Activated B cell treated with CpG ODN at 0.5 μM for 24 hours (primary cell): ENCODE measurements at places on chromosomes 16 and 17.
A peak's percentile ranks its signal among the peaks of the same experiment; 100 is the strongest.

GRCh38 chr17:66829386-66829864 lies 5.5 kb upstream of the CACNG5 start:
- DNase-seq = no peak

GRCh38 chr16:89476811-89477261 lies 13.5 kb downstream of the ANKRD11 start:
- peak; percentile 29 for DNase-seq

GRCh38 chr16:73068541-73069401 lies 20.8 kb upstream of the ZFHX3 start:
- DNase-seq = no peak

- no peak for DNase-seq
These were observed 336.2 kb downstream of the XYLT1 start for GRCh38 chr16:17134586-17134985.

DNA sequence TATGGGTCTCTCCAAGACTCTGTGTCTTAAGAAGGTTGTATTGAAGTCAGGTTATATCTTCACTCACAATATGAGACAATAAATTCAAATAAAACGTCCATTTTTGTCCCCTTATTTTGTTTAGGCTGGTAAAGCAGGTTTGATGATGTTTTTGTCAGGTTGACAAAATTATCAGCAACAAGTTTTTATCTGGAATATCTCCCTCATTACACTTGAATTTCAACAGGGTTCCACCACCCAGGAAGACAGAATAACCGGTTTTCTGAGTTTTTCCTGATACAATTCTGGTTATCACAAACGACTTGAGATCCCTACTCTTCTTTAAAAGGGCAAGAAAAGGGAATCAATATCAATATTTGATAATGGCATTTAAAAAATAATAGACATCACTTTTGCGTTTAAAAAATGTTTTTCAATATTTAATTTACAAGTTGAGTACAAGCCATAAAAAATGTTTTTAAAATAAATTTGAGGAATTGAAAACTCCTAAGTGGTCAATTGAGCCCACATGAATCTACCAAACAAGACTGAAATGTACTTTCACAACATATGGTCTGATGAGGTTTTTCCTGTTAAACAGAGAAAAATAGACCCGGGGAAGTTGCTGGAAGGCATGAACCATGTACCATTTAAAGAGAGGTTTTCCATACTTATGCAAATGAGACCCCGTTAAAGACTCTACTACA lies 1.4 kb upstream of the ATP6V0A1 start:
- DNase-seq = no peak

- no peak for DNase-seq
These were observed at the start of gene TBC1D16 for GRCh38 chr17:80035687-80035936. Gene TBC1D16 (minus strand): TSS chr17:80035872. CDS start chr17:80013547, 22,325 bp downstream.

DNA sequence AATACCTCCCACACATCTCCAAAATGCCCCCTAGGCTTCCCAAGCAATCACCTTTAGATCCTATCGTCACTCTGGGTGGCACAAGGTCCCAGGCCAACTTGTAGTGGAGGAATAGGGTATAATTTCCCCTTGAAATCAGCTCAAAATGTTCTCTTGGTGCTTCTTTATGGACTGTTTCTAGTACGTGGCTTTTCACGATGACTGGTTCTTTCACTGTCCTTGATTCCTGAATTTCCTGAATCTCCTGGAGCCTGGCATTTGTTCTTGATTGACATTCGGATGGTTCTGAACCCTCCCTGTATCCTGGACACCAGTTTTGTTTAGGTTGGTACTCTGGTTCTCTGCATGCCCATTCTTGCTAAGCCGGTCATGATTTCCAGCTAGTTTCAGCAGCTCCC lies 6.9 kb upstream of the VPS53 start:
- no peak for DNase-seq

- peak; percentile 15 for DNase-seq
These were observed 1.0 kb downstream of the SLC16A6 start for GRCh38 chr17:68289936-68290267.

DNA sequence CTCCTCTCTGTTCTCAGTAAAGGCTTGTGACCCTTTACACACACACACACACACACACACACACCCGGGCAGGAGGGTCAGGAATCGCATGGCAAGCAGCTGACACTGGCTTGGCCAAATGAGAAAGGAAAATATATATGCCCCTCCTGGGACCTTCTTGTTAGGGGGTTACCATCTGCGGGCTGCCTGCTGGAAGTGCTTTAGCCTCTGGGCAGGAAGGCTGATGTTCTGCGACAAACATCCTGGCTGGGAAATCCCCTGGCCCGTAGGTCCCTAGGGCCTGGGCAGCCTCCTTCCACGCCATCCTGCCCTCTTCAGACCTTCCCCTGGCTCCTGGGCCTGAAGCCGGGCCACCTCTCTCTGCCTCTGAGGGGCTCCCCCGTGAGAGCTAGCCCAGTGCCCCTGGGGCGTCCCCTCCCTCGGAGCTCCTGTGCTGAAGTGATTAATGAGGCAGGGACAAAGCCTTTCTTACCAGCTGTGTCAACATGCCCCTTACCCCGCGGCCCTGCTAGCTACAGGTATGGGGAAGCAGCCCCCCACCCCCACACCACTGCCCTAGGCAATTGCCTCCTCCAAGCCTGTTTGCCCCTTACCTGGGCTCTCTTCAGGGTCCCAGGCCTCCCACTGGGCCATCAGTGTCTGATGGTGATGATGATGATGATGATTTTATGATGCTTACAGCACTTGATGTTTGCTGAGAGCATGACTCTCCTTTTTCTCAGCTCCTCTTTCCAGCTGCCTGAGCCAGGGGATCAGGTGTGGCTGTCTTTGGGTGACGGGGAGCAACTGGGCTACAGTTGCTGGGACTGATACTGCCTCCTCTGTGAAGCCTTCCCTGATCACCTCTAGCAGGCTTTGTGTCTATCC lies 32.8 kb upstream of the ETV4 start:
- DNase-seq = peak; percentile 63

- no peak for DNase-seq
These were observed 209.0 kb downstream of the RGS9 start for GRCh38 chr17:65346166-65346565.

DNA sequence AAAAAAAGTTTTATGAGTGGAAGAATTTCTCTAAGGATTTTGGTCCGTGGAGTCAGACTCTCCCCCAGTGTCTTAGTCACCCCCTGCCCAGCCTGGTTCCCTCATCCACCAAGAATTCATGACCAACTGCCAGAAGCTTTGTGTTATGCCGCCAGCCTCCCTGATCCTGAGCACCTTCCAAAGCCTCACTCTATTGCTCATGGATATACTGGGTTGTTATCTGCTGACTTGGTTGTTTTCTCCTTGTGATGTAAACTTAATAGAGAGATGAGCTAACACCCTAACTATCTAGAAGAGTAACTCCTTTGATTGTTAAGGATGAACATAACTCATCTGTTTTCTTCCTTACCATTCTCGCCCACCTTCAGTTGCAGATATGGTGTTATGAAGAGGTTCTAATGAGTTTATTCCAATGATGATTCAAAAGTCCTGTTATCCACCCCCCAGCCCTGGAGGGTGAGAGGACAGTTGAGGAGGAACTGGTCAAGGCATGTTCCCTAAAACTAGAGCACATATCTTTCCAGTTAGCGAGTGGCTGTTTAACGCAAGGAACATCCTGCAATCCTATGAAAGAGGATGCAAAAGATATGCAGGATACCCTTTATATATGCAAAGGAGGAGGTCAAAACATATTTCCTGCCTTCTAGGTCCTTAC lies 1.5 kb upstream of the PSMD3 start:
- DNase-seq = no peak

GRCh38 chr16:19135201-19135842 lies 21.6 kb downstream of the ITPRIPL2 start:
- no peak for DNase-seq

DNA sequence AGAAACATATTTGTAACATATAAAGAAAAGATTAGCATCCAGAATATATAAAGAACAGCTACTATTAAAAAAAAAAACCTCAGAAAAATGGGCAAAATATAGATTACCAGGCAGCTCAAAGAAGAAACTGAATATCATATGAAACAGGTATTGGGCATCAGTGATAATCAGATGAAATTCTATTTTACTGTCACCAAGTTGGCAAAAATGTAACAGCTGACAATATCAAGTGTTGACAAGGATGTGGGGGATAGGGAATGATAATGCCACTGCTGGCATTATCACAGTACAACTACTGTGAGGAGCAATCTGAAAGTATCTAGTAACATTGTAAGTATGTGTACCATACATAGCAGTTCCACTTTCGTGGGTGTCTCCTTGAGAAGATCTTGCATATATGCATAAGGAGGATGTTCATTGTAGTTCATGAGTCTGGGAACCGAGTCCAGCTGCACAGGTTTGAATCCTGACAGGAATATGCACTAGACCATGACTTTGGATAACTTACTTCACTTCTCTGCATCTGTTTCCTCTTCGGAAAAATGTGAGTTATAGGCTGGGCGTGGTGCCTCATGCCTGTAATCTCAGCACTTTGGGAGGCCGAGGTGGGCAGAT lies 50.3 kb downstream of the LCMT1 start:
- DNase-seq = no peak

DNA sequence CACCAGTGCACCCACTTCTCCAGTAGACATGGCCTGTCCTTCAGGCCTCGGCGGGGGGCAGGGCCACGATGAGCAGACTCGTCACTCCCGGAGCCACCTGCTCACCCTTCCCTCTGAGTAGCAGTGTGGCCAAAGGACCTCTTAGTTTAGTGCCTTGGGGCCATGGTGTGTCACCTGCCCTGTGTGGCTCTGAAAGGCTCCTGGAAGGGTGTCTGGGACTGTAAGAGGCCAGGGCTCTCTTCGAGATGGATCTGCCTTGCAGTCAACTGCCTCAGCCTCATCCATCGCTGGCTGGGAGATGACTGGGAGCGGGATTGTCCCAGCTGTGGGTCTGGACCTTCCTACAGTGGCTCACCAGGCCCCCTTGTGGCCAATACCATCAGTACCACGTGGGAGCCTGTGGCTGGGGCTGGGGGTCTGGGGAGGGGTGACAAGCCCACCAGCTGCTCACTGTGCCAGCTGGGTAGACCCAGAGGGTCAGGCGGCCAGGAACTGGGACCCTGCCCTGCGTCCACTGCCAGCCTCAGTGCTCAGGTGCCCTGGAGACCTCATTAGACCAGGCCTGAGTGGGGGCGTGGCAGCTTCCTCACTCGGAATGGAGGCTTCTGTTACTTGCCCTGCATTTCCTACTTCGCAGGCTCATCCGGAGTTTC lies 133.4 kb downstream of the OR1D5 start:
- peak; percentile 36 for DNase-seq

- no peak for DNase-seq
These were observed 17.3 kb downstream of the FA2H start for GRCh38 chr16:74757349-74757748.

DNA sequence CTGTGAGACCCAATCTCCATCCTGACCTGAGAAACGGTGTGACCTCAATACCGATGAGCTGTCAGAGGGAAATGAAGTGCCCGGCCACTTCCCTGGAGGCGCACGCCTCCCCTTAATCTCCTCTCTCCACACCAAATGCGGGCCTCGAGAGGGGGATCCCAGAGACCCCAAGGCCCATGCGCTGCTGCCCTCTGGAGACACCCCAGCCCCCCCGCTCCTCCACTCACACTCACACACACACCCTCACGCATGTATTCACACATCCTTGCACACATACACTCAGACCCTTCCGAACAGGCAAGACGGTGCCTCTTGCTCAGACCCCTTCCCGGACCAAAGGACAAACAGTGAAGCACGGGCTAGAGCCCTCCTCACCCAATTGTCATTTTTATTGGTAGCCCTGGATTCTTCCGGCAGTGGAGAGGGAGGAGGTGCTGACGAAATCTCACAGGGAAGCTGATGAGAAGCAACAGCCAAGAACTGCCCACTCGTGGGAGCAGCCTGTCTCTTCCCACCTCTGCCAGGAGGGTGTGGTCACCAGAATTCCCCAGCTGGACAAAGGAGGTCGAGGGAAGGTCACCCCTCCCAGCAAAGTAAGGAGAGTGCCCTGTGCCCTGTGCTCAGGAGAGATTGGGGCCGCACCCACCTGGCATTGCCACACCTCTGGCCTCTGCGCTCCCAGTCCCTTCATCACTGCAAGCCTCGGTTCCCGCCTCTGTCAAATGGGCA lies 136.0 kb upstream of the TNRC6C start:
- DNase-seq = no peak

GRCh38 chr16:17561056-17561455 lies 90.3 kb upstream of the XYLT1 start:
- DNase-seq = no peak

GRCh38 chr17:16448490-16448889 lies 33.1 kb downstream of the TRPV2 start:
- no peak for DNase-seq

DNA sequence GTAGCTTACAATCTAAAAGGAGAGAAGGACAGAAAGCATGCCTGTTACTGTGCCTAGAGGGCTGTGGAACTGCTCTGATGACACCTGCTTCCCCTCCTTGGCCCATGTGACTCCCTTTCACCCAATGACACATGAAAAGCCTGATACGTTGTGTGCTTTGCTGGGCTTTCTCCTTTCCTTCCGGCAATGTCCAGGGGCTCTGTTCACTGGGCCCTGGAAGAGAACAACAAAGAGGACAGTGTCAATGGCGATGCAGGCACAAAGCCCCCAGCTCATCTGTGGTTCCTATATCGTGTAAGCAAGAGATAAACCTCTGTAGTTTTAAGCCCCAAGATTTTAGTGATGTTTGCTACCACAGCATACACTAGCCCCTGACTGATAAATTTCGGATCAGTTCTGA lies 306.1 kb downstream of the ABCC12 start:
- DNase-seq = no peak

DNA sequence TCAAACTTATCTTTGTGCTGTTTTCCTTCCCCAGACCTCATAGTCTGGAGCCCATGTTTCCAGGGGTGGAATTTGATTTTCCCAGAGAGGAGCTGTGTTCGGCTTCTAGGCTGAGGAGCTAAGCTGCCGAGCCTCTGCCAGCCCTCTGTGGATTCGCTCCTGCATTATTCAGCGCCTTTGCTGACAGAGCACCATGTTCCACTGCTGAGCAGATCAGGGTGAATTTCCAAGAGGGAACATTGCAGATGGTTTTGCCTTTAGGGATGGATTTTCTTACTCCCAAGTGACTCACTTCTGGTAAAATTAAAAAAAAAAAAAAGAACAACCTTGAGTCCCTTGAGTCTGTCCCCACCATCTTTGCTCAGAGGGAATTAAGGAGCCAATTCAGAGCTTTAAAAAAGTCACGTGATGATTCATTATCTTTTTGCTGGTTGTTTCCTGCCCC lies 229.5 kb downstream of the PRKCA start:
- no peak for DNase-seq

DNA sequence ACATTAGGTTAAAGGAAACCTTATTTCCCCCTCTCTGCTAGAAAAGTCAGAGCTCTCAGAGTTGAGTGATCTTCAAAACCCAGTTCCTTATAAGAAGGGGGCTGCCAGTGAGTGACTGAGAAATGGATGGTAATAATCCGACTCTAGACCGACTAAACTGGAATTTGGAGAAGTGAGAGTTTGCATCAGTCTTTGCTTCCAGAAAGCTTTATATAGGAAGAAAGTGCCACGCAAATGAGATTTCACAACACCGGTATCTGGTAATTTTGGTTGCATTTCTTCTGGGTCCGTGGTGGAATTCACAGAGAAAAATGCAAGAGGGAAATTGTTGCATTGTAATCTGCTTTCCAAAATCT lies 271.4 kb downstream of the MAF start:
- no peak for DNase-seq
